Fibroblast of skin of back (primary cell): ENCODE measurements at places on chromosomes 1 and 21.

DNA sequence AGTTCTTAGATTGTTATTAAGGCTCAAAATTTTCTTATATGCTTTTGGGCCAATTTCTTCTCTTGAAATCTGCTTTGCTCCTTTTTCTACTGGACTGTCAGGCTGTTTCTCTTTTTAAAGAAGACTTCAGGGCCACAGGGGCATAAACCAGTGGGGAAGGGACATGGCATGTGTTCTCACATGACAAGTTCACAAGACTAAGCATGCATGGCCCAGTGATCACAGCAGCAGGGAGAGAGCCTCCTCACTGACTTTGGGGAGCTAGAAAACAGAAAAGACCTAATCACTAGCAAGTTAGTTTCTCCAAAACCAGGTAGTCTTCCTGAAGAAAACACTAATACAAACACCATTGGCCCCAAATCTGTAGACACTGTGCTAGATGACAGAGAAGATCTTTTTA lies 64.8 kb downstream of the RAB3GAP2 start:
- no peak for DNase-seq

- DNase-seq: no peak
Observed at GRCh38 chr1:111446967-111447892, 1.8 kb downstream of the WDR77 start.

DNA sequence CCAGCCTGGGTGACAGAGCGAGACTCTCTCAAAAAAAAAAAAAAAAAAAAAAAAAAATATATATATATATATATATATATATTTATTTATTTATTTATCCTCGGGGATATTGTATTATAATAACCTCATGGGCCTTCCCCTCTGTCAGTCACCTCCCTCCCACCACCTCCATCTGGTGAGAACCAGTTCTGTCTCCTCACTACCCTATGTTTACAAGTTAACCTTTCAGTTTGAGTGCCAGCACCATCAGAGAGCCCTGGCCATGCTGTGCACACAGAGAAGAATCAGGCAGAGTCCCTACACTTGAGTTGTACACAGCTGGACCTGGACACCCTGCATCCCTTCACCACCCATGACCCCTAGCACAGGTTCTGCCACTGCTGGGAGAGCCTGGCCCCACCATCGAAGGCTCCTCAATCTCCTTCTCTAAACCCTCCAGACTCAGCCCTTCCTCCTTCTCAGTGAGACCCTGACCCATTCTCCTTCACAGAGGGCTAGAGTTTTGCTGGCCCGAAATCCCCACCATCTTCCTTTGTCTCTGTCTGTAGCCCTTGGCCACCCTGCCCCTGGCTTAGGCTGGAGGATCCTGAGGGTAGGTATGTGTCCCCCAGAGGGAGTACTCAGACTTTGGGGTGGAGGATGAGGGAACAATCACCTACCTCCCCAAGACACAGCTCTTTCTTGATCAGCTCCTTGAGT lies 1.2 kb downstream of the S100A5 start:
- no peak for DNase-seq

DNA sequence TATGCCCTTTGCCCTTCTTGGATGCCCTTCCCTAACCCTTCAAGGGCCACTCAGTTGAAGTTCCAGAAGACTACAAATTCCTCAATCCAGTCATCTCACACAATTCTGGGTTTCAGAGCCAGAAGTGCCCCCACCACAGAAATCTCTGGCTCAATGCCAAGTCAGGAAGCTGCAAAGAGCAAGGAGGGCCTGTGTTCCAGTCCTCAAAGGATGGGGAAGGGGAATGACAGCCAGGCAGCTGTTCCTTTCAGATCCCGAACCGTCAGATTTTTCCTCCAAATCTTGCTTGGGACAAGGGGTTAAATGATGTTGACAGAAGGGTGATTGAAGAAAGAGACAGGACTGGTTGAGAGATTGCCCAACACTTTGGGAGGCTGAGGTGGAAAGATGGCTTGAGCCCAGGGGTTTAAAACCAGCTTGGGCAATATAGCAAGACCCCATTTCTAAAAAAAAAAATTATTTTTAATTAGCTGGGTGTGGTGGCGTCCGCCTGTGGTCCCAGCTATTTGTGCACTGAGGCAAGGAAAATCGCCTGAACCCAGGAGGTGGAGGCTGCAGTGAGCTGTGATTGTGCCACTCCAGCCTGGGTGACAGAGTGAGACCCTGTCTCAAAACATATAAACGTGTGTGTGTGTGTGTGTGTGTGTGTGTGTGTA lies 716 bp upstream of the HPDL start:
- peak; percentile 9 for DNase-seq
